Stimulated activated CD8-positive, alpha-beta memory T cell treated with anti-CD3 and anti-CD28 coated beads, Interleukin-12 subunit alpha, Interleukin-12 subunit beta, amount 100 ng/mL, for 1 hour (primary cell): ENCODE measurements at places on chromosomes 5 and 9.

DNA sequence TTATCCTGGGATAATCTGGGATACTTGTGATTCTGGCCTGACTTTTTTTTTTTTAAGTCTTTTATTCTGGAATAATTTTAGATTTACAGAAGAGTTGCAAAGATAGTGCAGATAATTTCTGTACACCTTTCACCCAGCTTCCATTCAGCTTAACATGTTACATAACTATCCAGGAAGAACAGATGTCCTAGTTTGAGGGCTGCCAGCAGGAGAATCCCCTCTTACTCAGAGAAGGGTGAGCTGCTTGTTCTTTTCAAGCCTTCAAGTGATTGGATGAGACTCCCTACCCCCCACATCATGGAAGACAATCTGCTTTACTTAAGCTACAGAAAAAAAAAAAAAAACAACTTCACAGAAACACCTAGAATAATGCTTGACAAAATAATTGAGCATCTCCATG is 254.2 kb downstream of the TRIM32 start:
- DNase-seq, result no peak

DNA sequence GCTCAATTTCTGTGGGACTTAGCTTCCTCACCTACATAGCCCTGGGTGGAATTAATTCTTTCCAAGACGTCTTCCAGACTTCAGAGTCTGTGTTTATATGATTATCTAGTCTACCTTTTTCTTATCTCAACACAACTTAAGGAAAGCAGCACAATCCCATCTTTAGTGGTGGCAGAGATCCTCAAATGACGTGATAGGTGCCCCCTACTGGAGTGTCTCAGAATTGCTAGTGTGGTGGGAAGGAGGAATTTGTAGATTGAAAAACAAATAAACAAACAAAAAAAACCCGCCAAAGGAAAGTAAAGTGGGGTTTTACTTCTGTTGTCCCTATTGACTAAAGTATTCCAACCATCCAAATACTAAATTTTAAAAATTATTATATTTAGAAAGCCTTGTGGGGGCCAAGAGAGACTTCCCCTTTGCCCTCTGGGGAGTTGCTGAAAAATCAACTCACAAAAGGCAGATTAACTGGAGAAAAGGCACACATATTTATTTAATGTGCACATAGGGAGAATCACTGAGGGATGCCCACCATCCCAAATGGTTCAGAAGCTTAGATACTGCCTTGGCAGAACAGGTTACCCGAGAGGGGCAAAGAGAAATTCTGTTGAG is 283.3 kb downstream of the TMEM167A start:
- peak; percentile 8 for DNase-seq

DNA sequence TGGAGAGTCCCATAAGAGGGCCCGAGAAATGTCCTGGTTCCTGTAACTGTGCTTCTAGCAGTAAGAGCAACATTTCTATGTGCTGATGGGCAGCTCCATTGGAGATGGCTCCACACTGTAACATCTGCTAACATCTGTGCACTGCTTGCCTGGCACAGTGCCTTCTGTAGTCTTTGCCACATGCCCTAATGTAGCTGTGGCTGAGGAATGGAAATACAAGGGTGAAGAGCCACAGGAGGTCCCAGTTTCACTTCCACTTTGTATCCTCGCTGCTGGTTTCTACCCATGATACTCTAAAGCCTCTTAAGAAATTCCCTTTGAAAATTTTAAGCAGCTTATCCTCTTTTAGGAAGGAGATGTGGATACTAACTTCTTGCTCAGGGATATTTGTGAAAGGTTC is 97.4 kb downstream of the HOMER1 start:
- DNase-seq, result no peak

DNA sequence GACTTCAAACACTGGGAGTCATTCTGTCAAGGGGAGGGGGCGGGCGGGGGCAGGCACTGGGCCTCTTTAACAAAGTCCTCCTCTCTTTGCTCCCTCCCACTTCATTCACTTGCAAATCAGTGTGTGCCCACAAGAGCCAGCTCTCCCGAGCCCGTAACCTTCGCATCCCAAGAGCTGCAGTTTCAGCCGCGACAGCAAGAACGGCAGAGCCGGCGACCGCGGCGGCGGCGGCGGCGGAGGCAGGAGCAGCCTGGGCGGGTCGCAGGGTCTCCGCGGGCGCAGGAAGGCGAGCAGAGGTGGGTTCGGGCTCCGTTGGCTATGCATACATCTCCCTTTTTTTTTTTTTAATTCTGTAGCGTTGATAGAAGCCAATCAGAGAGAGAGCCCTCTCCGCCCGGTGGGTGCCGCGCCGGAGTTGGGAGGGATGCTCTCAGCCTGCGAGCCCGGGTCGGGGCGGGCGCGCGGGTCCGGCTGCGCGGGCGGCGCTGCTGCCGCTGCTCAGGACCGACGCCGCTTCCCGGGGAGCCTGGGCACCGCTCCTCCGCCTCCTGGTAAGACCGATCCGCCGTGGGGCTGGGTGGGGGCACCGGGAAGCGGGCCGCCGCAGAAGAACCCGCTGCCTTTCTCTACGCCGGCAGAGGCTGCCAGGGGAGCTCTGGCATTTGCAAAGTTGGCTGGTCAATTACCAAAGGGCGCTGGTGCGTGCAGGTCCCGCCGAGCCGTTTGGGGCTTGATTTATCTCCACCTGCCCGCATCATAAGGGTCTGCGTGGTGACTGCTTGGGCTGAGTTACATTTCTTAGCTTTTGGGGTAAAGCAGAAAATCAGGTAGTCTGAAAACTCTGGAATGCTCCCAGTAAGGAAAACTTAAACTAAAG is at the start of gene CDH6:
CDH6 (plus strand) TSS at position 96 of the 877 bp plus-strand sequence. CDS start 73,788 bp downstream, outside the sequence.
- DNase-seq, result no peak

GRCh38 chr5:123455640-123456039 is 32.4 kb upstream of the CEP120 start:
- DNase-seq, result no peak

DNA sequence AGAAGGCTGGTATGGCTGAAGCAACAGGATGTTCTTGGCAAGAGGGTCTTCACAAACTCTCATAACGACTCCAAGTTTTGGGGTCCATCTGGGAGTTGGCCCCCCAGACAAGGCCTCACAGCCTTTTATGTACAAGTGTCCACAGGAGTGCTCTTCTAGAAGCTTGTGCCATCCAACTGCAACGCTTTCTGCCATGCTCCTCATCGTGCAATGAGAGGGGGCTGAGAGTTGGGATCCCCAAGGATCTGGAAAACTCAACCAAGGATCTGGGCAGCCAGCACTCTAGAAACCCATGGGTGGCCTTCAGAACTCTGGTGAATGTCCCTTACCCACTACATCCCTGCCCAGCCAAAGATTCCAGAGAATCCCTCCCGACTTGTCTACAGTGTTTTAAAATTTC is 8.5 kb upstream of the AMBP start:
- DNase-seq, result no peak

DNA sequence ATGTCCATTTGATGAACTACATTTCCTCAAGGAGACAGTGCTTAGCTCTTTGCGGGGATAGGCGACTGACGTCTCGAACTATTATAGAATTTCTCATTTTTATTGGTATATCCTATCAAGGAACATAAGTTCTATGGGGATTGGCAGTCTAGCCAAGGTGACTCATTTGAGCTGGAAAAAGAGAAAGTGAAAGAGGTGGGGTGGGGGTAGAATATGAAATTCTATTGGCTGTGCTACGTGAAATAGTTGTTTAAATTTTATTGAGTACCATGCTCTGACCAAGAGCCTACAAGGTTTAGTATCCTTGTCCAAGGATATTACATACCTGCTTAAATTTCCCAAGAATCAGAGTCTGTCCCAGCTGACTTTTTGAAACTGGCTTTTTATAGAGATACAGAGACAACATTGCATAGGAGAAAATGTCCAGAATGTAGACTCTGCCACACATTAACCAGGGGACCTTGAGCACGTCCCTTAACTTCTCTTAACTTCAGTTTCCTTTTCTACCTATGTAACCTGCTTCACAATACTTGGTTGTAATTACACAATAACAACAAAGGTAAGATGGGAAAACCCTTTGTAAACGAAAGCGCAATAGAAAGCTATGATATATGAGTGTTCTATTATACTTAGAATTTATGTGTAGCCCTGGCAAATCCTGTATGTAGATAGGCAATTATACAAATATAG is 226.4 kb upstream of the WWC1 start:
- no peak for DNase-seq

DNA sequence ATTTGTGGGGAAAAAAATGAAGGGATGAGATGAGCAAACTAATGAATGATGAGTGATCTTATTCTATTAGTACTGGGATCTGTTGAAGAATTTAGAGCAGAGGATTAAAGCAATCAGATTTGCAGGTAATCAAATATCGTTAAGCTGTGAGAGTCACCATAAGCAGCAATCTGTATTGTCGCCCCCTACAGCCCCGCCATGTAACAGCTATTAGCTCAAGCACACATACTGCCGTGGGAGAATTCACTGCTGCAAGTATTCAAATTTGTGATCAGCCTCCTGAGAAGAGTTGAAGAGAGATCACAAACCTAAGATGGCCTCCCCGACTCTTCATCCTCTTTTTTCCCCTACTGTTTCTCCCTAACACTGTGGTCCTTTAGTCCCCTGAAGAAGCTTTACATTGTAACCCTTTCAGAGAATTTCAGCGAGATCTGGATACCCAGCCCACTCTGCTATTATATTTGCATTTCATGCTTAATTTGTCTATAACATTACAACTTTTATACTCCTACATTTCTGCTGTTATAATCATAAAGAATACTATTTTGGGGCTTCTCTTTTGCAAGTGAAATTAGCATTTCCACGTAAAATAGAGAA is 28.5 kb upstream of the PHF24 start:
- DNase-seq, result no peak
